ENCODE measurements at places on chromosomes 11 and 22.

- H3K4me3 ChIP-seq = no peak overlapping the region
- DNase-seq = no peak
These were observed 280.4 kb upstream of the CNTN5 start for GRCh38 chr11:98740321-98740720.

- H3K27me3 ChIP-seq = no peaks in the 10 kb centered on the region
- no peak overlapping the region for H3K4me3 ChIP-seq
- no peak overlapping the region for H3K27ac ChIP-seq
- H3K36me3 ChIP-seq = no peaks in the 10 kb centered on the region
These were observed 1.3 kb upstream of the FOLR1 start for GRCh38 chr11:72190631-72191071.

DNA sequence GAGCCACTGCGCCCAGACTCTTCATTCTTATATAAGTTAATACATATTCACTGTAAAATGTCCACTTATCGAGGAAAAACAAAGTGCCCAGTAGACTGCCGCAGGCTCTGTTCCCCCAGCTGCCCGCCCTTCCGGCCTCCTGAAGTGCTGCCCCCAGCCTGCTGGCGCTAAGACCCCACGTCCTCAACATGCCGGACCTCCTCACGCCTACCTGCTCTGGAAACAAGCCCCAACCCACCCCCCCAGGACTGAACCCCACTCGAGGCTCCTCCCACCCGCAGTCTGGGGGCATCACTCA lies 1.1 kb downstream of the GATD1 start:
- H3K4me1 ChIP-seq = peaks cover 3% of the 10 kb centered on the region
- no peaks in the 10 kb centered on the region for H3K27me3 ChIP-seq
- peak overlapping the region; percentile 0 for H3K27ac ChIP-seq
- H3K36me3 ChIP-seq = peaks cover 4% of the 10 kb centered on the region
- H3K4me3 ChIP-seq = peak overlapping the region; percentile 85

- H3K27me3 ChIP-seq = peaks cover 4% of the 10 kb centered on the region
- H3K4me1 ChIP-seq = no peaks in the 10 kb centered on the region
- no peak overlapping the region for H3K27ac ChIP-seq
- no peaks in the 10 kb centered on the region for H3K36me3 ChIP-seq
These were observed 63.9 kb upstream of the SLC35C1 start for GRCh38 chr11:45741032-45741431.

GRCh38 chr22:22810018-22810427 lies 77.6 kb upstream of the IGLL5 start:
- no peak overlapping the region for H3K4me3 ChIP-seq
- 0 out of 2 replicates have a peak, but pooled peaks cover 3% of the 10 kb centered on the region for H3K4me1 ChIP-seq
- no peaks in the 10 kb centered on the region for H3K27me3 ChIP-seq

- H3K4me3 ChIP-seq = no peak overlapping the region
- H3K4me1 ChIP-seq = peaks cover 10% of the 10 kb centered on the region
- no peaks in the 10 kb centered on the region for H3K36me3 ChIP-seq
- no peaks in the 10 kb centered on the region for H3K27me3 ChIP-seq
- no peak overlapping the region for H3K27ac ChIP-seq
These were observed 12.5 kb downstream of the ADAMTS8 start for GRCh38 chr11:130415731-130416529.

All from MM.1S (cell line).